ENCODE measurements at places on chromosomes 13 and 19.

DNA sequence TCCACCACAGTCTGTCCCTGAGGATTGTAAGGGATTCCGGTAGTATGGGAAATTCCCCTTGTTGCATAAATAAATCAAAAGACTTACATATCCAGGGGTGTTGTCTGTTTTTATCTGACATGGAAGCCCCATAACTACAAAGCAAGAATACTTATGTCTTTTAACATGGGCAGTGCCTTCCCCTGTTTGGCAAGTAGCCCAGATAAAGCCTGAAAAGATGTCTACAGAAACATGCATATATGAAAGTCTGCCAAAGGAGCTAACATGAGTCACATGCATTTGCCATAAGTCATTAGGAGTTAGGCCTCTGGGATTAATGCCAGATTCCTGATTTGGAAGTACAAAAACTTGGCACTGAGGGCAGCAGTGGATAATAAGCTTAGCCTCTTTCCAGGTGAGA, 62.1 kb downstream of the ZNF737 start:
- DNase-seq = no peak

- DNase-seq = no peak
Measured at GRCh38 chr19:18499055-18499775, 22.7 kb downstream of the ELL start.

DNA sequence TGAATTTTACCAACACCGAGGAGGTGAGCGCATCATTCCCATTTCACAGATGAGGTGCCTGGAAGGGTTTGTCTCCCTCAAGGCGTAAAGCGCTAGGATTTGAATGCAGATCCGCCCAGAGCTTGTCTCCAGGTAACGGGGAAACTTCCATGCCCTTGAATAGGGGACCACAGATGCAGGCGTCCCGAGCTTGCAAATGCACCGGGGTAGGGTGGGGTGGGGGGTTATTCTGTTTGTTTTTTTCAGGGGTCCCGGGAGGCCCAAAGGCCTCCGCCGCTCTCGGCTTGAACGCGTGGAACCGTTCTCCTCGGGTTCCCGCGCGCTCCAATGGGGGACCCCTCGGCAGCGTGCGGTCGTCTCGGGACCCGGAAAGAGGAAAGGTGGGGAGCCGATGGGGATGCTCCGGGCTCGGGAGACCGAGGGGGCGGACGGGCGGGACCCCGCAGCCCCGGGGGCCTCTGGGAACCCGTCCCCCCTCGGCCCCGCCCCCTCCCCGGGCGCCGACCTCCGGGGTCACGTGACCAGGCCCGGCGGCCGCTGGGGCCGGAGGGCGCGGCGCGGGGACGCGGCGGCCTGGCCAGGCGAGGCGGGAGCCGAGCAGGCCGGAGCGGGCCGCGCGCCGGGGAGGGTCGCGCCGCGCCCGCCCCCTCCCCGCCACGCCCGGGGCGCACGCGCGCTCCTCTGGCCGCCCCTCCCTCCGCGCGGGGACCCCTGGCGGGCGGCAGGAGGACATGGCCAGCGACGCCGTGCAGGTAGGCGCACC, at the start of gene PKN1:
Gene PKN1, plus strand, starts transcription at position 516 of the 763 bp plus-strand sequence. Its CDS starts 216 bp downstream, at position 732.
- DNase-seq = no peak

GRCh38 chr13:84831666-84832657, 949.7 kb upstream of the SLITRK1 start:
- DNase-seq = no peak

DNA sequence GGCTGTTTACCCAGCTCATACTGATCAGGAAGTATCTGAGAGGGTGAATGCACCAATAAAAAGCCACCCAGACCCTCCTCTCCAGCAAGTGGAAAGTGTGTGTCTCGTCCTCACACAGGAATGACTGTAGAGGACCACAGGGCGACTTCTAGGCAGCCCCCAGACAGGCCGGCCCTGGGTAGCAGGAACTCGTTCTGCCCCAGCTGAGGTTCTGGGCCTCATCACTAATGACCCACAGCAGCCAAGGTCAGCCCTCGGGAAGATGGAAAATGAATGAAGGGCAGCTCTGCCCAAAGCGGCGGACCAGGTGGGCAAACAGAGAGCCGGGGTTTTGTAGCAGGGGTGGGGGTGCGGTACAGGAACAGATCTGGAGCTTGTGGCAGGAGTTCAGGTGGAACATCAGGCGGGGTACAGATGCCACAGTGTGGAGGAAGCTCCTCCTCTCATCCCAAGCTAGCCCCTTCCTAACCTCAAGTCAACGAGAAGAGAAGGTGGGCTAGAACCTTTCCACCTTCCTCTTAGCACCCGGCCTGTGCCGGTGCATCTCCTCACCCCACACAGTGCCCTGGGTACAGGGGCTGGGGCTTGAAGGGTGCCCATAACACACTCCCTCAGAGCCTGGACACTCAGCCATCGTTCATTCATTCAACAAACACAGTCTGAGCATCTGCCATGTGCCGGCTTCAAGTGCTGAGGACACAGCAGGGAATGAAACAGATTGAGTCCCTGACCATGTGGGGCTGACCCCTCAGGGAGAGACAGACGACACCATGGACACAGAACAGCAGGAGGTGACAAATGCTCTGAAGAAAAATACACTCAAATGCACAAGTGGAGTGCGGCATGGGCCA, 36.2 kb downstream of the RFX2 start:
- no peak for DNase-seq

GRCh38 chr13:52850396-52851136, 2.1 kb upstream of the PCDH8 start:
- DNase-seq = no peak

DNA sequence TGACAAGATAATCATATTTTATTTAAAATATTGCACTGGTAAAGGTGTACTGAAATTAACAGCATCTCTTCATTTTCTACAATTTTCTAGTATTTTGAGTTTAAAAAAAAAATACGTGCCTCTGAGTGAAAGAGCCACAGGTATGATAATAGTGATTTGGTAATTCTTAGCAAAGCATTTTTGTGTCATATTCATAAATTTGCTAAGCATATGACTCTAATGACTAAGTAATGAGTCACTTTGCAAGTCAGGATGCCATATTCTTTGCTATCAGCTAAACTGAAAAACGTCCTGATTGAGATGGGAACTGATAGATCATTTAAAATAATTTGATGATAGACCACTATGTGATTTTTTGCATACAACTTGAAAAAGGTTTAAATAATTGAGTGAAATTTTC, 136.1 kb upstream of the IRS2 start:
- no peak for DNase-seq

- no peak for DNase-seq
Measured at GRCh38 chr13:52879950-52880741, 31.7 kb upstream of the PCDH8 start.

All from BJ (cell line).